ENCODE measurements at places on chromosomes 5 and 9.
A peak's percentile ranks its signal among the peaks of the same experiment; 100 is the strongest.

- DNase-seq = no peak
Measured at GRCh38 chr5:57313716-57314115, 139.9 kb downstream of the GPBP1 start.

- no peak for DNase-seq
Measured at GRCh38 chr5:126514131-126514557, 80.9 kb downstream of the ALDH7A1 start.

DNA sequence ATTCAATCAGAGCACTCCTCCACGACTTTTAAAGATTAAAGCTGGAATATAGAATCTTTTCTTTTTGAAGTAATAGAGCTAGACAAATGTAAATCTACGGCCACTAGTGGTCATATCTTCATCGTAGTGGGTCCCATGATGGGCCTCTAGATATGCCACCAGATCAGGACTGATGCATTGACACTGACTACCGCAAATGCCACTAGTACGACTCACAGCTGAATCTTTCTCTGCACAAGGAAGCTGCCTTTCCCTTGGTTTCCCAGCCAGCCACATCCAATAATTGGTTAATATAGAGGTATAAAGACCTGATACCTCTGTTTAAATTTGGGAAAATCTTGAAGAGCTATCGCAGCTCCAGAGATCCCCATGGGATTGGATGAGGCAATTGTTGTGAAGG lies 37.8 kb upstream of the ADRB2 start:
- DNase-seq = no peak

- DNase-seq = no peak
Measured at GRCh38 chr5:40616781-40617180, 62.9 kb upstream of the PTGER4 start.

DNA sequence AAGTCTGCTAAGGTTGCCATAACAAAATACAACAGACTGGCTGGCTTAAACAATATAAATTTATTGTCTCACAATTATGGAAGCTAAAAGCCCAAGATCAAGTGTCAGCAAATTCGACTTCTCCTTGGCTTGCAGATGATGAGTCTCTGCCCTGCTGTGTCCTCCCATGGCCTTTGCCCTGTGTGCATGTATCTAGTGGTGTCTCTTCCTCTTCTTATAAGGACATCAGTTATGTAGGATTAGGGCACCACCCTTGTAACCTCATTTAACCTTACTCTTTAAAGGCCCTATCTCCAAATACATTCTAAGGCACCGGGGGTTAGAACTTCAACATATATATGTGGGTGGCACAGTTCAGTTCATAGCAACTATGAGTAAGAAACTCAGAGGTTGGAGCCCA lies 157.9 kb upstream of the RASA1 start:
- no peak for DNase-seq

DNA sequence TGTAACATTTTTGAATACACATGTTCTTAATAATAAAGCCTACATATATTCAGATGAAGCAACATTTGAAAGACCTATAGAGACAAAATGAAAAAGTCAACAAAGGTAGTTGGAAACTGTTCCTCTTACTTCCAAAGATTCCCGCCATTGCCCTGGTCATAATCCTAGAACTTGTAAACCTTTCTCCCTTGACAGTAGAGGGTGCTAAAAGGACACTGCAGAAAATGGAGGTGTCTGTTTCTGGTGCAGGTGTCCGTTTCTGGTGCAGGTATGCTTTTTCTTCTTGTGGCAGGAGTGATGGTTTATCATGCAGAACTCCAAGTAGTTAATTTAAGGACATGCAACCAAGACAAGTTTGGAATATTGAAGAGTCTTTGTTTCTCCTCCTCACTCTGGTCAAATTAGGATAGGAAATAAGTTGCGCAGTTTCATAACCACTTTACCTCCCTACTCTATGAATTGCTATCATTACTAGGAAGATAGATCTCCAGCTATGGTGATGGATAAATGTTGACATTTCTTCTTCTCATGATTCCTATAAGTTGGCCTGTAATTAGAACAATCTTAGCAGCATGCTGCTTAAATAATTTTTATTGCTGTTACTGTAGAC lies 56.0 kb upstream of the FAM174A start:
- peak; percentile 30 for DNase-seq

- no peak for DNase-seq
Measured at GRCh38 chr9:110125763-110126351, 82.1 kb downstream of the C9orf152 start.

GRCh38 chr5:145587308-145587672 lies 247.9 kb downstream of the PRELID2 start:
- DNase-seq = no peak

DNA sequence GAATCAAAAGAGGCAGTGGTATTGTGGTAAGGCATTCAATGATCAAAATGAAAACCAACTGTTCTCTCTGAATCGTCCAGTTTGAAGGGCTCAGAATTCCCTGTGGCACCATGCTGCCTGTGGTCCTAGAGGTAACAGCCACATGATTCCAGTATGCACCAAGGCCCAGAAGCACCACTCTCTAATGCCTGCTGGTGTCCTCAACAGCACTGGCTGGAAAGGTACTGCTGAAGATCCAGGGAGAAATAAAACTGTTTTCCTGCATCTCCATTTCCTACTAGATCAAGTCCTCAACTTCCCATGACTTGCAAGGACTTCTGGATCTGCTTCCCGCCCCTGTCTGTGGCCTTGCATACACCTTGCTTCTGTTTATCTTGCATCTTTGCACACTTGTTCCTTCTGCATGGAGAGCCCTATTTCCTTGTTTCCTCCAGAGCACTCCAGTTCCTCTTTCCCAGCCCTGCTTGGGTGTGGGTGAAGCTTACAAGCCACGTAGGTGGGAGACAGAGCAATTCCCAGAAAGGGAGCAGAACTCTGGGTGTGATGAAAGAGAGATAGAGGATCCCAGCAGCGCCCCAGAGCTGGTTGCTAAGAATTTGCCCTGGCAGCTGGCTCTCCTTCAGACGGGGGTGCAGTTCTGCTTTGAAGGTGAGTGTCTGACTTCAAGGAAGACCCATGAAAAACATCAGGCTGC lies 41.0 kb upstream of the EQTN start:
- no peak for DNase-seq

GRCh38 chr5:77640589-77641396 lies 2.3 kb upstream of the OTP start:
- no peak for DNase-seq

GRCh38 chr5:72351376-72351775 lies 31.2 kb downstream of the PTCD2 start:
- no peak for DNase-seq

GRCh38 chr5:132557478-132558172 lies 848 bp downstream of the RAD50 start:
- peak; percentile 12 for DNase-seq

DNA sequence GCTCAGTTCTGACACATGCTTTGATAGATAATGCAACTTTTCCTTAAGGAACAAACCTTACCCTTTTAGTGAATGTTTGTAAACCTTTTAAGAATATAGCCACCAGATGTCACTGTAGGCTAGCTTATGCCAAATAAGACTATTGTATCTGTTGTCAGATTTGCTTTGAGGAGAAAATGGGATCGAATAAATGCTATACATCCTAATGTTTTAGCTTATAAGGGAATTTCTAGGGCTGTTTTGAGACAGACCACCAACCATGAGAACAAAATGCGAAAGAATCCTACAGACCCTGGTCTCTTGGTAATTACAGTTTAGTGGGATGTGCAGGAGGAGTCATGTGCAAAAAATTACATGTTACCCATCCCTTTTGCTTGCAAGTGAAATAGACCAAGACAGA lies 127.6 kb upstream of the NMUR2 start:
- DNase-seq = peak; percentile 70

DNA sequence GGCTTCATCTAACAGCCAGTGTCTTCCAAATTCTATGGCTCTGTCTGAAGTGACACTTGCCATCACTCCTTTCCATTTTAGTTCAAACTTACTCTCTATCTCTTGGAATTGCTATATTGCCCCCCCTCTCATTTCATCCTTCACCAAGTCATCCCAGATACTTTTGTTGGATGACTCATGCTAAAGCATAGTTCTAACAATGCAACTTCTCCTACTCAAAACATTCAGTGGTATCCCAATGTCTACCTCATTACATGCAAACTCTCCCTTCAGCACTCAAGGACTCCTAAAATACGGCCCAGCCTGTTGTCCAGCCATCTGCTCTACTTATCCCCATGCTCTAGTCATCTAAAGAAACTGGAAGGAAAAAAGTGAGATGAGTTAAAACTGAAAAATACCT lies 171.6 kb downstream of the RASEF start:
- DNase-seq = no peak

DNA sequence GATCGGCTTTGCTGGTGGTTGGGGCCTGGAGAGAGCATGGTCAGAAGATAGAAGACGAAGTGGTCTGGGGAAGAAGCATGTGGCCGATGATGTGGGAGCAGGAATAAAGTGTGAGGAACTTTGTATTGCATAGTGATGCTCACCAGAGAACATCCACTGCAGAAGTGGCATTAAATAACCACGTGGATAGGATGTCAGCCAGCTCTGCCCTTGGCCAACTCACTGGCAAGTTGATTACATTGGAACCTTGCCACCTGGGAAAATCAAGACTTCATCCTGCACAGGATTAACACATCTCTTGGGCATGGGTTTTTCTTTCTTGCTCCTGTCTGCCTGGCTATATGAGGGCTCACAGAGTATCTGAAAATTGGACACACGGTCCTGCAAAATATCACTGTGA lies 217.4 kb downstream of the DMRT2 start:
- no peak for DNase-seq

- no peak for DNase-seq
Measured at GRCh38 chr5:151900891-151901290, 23.8 kb downstream of the GLRA1 start.

DNA sequence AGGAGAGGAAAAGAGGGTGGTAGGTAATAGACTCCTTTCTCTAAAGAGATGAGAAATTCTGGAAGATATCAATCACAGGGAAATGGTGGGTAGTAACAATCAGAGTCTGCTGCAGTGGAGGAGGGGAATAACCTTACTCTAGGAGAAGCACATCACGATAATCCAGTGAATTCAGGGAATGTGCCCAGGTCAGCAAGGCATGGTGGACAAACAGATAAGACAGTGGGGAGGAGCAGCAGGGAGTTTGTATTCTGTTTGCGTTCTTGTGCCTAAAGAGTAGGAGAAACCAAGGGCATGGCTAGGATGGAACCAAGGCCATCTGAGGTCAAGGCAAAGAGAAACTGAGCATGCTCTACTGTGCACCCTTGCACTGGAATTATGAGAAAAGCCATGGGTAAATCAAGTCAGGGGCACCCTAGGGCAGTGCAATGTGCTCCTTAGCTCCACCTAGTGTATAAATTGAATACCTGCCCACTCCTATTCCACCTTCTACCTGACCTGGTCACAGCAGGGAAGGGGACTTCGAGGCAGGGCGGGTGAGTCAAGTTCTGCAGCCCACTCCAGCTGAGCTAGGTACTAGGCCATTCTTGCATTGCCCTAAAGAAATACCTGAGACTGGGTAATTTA lies 31.6 kb downstream of the RETREG1 start:
- no peak for DNase-seq

- DNase-seq = no peak
Measured at GRCh38 chr5:15069407-15069905, 197.9 kb upstream of the ANKH start.

All from NCI-H1436 (cell line).